ENCODE measurements at places on chromosomes 4 and X. TPM values are rescaled to one million over a fixed set of nuclear protein-coding genes. Genes with fewer than 3 reads are reported as not detected.
A peak's percentile ranks its signal among the peaks of the same experiment; 100 is the strongest.

- no peak for DNase-seq
Observed at GRCh38 chr4:155931634-155932033, 22.0 kb downstream of the CTSO start.

GAB1 gene
- total RNA-seq, result 0.45 TPM

EXOC1L gene
- total RNA-seq, result not detected

DNA sequence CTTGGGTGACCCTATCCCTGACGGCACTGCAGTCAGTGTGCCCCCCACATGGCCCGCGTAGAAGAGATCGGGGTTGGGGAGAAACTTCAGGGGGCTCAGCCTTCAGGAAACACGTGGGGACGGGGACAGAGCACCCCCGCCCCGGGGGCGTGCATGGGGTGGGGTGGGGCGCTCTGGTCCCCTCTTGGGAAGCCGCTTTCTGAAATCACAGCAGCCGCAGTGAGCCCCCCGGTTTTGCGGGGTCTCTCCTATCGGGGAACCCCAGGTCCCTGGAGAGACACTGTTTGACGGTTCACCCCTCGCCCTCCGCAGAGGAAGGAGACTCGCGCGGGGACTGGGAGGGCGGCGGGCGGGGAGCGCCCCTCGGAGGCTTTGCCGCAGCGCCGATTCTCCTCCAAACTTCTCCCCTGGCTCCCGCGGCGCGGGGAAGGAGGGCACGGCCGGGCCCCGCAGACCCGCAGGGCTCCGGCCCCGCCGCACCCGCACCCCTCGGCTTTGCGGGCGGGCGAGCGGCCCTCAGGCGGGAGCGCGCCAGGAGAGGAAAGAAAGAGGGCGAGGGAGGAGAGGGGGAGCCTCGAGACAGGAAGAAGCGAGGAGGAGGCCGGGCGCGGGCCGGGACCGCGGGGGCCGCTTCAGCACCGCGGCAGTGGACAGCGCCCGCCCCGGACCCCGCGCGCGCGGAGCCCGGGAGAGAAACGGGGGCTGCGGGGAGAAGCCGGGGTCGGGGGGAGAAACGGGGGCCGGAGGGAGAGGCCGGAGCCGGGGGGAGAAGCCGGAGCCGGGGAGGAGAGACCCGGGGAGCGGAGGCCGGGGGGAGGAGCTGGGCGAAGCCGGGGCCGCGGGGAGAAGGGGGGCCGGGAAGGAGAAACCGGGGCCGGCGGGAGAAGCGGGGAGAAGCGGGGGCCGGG lies 612 bp downstream of the CPLX1 start:
- DNase-seq, result peak; percentile 26

NEUROG2 gene
- total RNA-seq, result not detected

ANKRD50 gene
- 0.36 TPM for total RNA-seq

- DNase-seq, result no peak
Observed at GRCh38 chr4:100762738-100763137, 244.9 kb upstream of the EMCN start.

PTTG2 gene
- total RNA-seq, result not detected

DNA sequence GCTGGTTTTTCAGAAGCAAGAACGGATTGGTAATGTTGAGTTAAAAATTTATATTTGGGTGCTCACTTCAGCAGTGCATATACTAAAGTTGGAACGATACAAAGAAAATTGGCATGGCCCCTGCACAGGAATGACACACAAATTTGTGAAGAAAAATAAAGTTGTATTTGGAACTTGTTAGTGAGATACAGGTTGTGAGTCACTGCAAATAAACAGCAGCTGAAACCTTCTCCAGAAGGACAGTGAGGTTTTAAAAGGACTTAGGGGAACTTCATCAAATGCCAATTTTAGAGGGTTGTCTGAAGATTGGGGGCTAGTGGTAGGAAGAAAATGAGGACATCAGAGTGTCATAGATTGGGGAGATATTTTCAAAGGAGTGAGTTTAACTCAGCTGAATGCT lies 79.7 kb upstream of the ELOVL6 start:
- DNase-seq, result no peak

DNA sequence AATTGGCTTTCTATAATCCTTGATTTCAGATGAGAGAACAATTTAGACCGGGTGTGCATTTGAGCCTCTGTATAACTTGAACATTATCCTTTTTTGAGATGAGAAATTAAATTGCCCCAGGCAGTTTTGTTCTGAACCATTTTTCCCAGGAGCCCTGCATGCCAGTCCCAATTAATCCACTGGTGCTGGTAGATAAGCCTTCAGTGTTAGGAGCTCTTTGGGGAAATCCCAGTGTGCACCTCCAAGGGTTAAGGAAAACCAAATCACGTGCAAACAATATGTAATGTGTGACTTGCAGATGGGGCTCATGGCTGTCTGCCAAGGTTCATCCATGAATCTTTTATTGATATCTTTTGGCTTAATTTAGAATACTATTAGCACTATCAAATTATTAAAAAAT lies 43.2 kb downstream of the KIT start:
- DNase-seq, result no peak

DNA sequence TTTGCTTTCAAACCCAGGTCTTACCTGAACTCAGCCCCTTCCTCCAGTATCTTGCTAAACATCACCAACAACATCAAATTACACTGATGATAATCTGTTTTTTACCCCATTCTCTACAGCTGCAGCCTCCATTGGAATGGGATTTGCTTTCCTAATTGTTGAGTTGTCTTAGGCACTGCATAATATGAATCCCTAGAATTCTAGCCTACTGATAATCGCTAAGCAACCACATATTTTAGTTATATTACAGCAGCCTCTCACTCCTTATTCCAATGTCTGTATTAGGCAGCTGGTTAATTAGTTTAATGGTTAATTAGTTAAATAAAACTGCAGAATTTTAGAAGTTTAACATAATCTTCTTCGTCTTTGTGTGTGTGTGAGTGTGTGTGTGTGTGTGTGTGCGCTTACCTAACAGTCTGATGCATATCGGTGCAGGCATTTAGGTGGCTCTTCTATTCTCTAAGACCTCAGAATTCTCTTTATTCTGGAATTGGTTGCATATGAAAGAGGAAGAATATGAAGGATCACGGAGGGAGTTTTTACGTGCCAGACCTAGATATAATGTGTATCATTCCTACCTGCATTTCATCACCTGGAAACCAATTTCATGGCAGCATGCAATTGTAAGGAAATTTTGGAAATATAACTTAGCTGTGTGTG lies 5.3 kb upstream of the COMMD8 start:
- no peak for DNase-seq

DNA sequence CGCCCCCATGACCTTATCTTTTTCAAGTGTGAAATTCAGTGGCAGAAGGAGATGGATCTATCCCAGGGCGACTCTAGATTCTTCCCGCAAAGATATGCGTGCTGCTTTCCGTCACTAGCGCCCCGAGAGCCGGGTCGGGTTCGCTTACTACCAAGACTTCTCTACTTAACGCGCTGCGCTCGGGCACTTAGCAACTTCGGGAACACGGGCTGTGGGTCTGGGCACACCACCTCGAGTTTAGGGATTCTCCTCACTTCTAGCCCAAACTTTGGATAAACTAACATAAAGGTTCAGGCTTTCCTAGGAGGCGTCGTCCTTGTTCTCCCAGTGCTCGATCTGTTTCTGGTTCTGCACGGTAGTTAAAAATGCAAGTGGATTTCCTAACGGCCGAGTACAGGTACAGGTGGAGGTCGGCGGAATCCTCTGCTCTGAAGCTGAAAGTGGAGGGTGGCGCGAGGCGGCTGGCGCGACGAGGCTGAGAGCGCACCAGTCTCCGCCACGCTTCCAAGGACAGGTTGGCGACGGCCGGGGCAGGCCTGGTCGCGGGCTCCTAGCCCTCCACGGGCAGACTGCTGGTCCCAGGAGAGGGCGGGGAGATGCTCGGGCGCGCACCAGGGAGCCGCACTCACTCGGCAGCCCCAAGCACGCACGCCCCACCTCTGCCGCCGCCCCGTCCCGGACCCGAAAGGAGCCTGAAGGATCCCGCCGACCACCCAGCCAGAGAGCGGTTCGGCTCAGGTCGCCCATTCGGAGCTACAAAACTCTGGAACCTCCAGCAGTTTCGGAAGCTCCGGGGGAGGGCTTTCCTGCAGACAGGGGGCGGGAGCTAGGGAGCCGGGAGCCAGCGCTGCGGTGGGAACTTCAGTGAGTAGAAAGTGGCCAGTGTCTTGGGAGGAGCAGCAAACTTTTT lies 100.8 kb upstream of the TENM3 start:
- no peak for DNase-seq

- DNase-seq, result no peak
Observed at GRCh38 chr4:7398104-7398423, 36.7 kb downstream of the PSAPL1 start.

- no peak for DNase-seq
Observed at GRCh38 chrX:74421740-74422352, 553 bp downstream of the SLC16A2 start.

- no peak for DNase-seq
Observed at GRCh38 chrX:153537080-153537479, 19.6 kb downstream of the ATP2B3 start.

GRCh38 chrX:80799584-80799983 lies 10.1 kb downstream of the BRWD3 start:
- DNase-seq, result no peak

DNA sequence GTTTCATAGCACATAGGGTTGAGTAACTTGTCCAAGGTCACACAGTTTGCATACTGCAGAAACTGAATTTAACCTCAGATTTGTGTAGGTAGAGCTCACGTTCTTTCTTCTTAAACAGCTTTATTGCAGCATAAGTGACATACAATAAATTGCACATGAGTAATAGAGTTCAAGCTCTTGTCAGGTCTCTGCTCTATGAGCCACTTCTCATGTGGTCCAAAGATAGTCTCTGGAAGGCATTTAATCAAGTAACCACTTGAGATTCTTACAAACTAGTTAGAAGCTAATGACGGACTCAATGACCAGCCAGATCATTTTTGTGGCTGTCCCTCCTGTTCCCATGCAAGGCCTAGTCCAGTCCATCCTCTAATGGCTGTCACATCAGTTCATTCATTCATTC lies 68.9 kb downstream of the MAOB start:
- DNase-seq, result no peak

- DNase-seq, result no peak
Observed at GRCh38 chr4:147825451-147826287, 93.8 kb downstream of the ARHGAP10 start.

DNA sequence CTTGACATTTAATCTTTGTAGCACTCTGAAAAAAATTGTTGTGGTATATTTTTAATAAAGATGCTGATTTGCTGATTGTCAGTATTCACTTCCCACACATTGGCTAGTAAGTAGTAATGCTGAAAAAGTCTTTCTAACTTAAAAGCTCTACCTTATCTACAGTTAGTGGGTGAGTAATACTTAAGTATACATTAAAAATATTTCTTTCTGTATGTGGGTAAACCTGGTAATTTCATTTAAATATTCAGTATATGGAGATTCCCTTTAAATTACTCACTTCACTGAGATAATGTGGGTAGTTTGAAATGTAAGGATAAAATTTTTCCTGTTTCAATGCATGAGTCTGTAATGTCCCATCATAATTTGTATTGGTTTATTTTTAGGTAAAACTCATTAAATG lies 5.6 kb downstream of the TMEM33 start:
- DNase-seq, result no peak

DNA sequence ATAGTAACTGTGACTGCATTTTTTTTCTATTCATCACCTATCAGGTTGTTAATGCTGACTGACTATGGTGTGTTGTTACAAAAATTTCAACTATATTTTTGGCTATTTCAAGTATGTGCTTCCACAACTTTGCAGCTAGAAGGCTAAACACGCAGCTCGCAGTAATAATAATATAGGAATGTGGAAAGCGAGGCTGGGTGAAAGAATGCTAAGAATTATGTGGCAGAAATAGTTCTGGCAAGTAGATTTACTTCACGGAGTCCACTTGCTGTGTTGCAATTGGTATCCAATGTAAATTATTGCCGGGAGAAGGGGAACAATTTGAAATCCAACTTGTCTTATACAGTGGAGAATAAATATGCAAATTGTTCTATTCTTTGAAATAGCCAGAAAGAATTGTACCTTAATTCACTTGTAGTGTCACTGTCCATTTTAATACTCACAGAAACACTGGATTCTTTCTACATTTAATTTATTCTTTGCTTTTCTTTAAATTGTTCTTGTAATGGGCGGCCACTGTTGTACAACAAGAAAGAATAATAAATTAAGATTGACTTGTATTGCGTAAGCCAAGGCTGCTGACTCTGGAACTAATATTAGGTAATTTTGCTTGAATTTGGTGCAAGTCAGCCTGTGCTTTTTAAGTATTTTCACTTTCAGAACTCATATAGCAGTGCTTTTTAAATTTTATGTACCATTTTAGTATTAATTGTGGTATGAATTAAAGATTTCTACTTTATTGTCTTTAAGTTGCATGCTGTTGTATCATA lies 154.9 kb downstream of the FRMPD4 start:
- DNase-seq, result no peak

PAGE5 gene
- 0.68 TPM for total RNA-seq

ARHGAP36 gene
- not detected for total RNA-seq

- DNase-seq, result no peak
Observed at GRCh38 chrX:10557166-10557565, 63.2 kb downstream of the MID1 start.

DNA sequence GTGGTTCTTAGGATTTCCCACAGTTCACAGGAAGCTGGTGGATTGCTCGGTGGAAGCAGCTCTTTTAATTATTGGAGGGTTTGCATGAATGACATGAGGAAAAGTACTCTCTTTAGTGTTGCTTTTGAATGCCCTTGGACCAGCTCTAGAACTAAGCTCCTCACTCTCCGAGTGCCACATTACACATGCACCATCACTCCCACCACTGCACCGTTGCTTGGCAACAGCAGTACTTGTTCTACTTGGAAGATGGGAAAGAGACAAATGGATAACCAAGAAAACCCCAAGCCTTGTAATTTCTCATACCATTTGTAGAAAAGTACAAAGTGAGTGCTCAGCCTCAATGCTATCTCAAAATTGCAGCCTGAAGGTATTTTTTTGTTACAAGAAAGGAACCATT lies 620.2 kb upstream of the BOD1L1 start:
- DNase-seq, result no peak

- DNase-seq, result no peak
Observed at GRCh38 chr4:61079427-61079826, 120.7 kb upstream of the ADGRL3 start.

- DNase-seq, result no peak
Observed at GRCh38 chr4:126513596-126513995, 1119.2 kb upstream of the INTU start.

ZMAT1 gene
- total RNA-seq, result 3.7 TPM

DNA sequence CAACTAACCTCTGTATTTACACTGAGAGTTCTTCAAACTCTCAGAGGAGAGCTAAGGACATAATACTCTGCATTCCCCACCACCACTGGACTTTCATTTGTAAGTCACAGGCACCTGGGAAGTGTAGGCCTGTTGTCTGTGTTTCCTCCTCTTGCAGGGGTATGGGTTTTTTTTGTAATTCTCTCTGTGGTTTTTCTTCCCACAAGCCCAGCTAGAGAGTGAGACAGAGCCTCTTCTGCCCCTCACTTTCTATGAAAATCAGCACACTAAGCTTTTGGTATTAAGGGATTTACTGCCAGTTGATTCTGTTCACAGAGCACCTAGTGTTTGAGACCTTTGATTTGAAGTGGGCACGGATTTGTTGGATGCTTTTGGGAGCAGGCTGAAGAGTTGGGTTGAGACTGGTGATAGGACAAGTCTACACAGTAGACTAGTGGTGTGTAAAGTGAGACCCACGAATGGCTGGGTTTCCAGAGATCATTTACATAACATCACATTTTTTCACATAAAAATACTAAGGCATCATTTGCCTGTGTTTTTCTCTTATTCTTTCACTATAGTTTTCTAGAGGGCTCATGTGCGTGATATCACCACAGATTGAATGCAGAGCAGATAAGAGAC lies 28.9 kb upstream of the WDR17 start:
- no peak for DNase-seq

Measured in activated CD4-positive, alpha-beta memory T cell treated with anti-CD3 and anti-CD28 coated beads for 36 hours (primary cell).